ENCODE measurements at places on chromosomes 11 and 22. TPM values are rescaled to one million over a fixed set of nuclear protein-coding genes. Genes with fewer than 3 reads are reported as not detected.

GRCh38 chr11:57144531-57145320 lies 37.0 kb upstream of the LRRC55 start:
- no peak for DNase-seq
- peaks cover 2% of the 10 kb centered on the region for H3K27me3 ChIP-seq
- no peaks in the 10 kb centered on the region for H3K4me1 ChIP-seq

- no peaks in the 10 kb centered on the region for H3K27me3 ChIP-seq
- no peaks in the 10 kb centered on the region for H3K4me1 ChIP-seq
- no peak overlapping the region for H3K27ac ChIP-seq
- H3K36me3 ChIP-seq = no peaks in the 10 kb centered on the region
- DNase-seq = no peak
- no peak overlapping the region for H3K4me3 ChIP-seq
Measured at GRCh38 chr11:85062659-85063058, 564.5 kb downstream of the DLG2 start.

- H3K4me1 ChIP-seq = no peaks in the 10 kb centered on the region
- H3K36me3 ChIP-seq = no peaks in the 10 kb centered on the region
- H3K4me3 ChIP-seq = no peak overlapping the region
Measured at GRCh38 chr11:117527271-117527670, 199.6 kb downstream of the CEP164 start.

- H3K4me3 ChIP-seq = no peak overlapping the region
- no peak for DNase-seq
- no peaks in the 10 kb centered on the region for H3K27me3 ChIP-seq
- H3K36me3 ChIP-seq = no peaks in the 10 kb centered on the region
- H3K4me1 ChIP-seq = no peaks in the 10 kb centered on the region
Measured at GRCh38 chr11:26510756-26511155, 61.3 kb downstream of the MUC15 start.

GRCh38 chr11:67630228-67630942 lies 648 bp upstream of the NUDT8 start:
- H3K27ac ChIP-seq = peak overlapping the region; percentile 93
- H3K4me3 ChIP-seq = peak overlapping the region; percentile 72
- no peaks in the 10 kb centered on the region for H3K27me3 ChIP-seq
- peak; percentile 99 for DNase-seq
- peaks cover 7% of the 10 kb centered on the region for H3K4me1 ChIP-seq
- H3K36me3 ChIP-seq = peaks cover 5% of the 10 kb centered on the region

- no peak overlapping the region for H3K27ac ChIP-seq
- DNase-seq = no peak
- H3K4me1 ChIP-seq = no peaks in the 10 kb centered on the region
- no peaks in the 10 kb centered on the region for H3K36me3 ChIP-seq
Measured at GRCh38 chr11:20530942-20531703, 68.3 kb upstream of the SLC6A5 start.

DNA sequence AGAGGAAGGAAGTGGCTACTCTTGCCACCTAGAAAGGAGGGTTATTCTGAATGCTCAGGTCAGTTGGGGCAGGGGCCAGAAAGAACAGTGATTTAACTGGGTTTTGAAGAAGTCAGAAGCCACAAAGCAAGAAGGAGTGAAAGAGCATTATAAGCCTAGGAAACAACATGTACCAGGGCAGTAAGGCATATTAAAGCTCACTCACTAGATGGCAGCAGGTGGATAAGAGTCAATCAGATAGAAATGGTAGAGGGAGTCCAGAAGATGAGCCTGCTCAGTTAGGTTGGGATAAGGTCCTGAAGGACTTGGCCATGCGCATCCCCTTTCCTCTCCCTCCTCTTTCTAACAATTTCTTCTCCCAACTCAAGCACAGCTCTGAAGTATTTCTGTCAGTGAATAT lies 22.0 kb upstream of the PATE1 start:
- H3K27me3 ChIP-seq = peaks cover 15% of the 10 kb centered on the region
- no peak overlapping the region for H3K4me3 ChIP-seq
- DNase-seq = no peak
- no peak overlapping the region for H3K27ac ChIP-seq
- no peaks in the 10 kb centered on the region for H3K4me1 ChIP-seq
- no peaks in the 10 kb centered on the region for H3K36me3 ChIP-seq

CCDC89 gene
- 0.36 TPM for total RNA-seq

P4HA3 gene
- not detected for total RNA-seq

MS4A13 gene
- total RNA-seq = not detected
